Naive B cell (primary cell): ENCODE measurements at places on chromosomes 4 and X.

DNA sequence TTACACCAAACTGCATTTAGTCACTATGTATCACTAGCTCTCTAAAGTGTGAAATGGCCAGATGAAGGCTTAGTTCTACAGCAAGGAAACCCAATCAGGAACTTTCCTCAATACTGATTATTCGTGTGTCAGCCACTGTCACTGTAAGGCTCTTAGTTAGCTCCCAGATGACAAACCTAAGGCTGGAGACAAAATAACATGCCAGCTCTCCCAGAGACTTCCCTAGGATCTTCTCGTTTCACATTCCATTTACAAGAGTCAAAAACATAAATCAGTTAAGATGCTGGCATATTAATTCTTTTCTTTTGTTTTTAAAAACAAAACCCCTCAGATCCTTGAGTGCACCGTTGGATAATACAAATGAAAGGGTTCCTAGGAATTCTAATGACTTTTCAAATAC is 88.2 kb upstream of the TFDP3 start:
- no peak for DNase-seq

DNA sequence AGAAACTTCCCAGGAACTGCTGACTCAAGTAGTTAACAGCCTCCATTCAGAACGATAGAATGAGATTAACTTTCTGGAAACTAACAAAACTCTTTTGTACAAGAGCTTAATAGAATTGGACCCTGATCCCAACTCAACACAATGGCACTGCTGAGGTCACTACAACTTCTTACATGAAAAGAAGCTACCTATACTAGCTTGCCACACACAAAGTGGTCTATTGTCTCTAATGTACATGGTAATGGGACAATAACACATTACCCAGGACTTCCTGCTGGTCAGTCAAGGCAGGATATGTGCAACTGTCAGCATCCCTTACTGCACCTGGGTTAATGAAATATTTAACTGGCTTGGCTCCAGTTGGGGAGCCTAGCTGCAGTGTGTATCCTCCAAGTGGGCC is 56.2 kb downstream of the BRCC3 start:
- DNase-seq = no peak

GRCh38 chr4:121177246-121178137 is 13.4 kb upstream of the TNIP3 start:
- no peak for DNase-seq

DNA sequence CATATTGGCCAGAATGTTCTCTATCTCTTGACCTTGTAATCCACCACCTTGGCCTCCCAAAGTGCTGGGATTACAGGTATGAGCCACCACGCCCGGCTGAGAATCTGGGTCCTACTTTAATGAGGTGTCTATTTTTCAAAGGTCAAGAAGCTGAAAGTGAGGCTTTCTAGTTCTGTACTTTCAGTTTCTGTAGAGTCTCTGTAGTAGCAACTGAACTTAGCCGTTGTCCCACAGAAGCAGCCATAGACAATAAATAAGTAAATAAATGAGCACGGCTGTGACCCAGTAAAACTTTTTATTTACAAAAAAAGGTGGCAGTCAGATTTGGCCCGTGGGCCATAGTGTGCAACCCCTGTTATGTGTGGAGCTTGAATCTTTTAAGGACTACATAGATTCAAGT is 92.0 kb downstream of the FNIP2 start:
- DNase-seq = no peak

- DNase-seq = no peak
Measured at GRCh38 chr4:119136546-119136945, 914 bp downstream of the MYOZ2 start.

DNA sequence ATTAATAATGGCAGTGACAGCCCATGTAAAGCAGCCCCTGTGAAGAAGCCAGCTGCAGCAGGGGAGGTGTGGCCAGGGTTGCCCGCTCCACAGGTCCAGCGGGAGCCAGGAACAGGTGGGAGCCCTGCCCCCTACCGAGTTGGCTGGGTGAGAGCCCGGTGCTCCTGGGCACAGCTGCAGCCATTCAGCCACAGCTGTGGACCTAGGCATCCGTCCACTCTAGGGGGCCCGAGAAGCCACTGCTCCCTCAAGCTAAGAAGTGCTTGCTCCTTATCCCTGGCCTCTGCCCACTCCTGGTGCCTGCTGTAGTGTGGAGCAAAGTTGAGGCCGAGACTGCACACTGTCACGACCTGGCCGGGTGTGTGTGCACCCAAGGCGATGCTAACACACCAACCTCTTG is 1469.0 kb downstream of the PCDH7 start:
- no peak for DNase-seq
